H54 (cell line): ENCODE measurements at places on chromosomes 5 and 9.
A peak's percentile ranks its signal among the peaks of the same experiment; 100 is the strongest.

- no peak for DNase-seq
These were observed 198.1 kb downstream of the LURAP1L start for GRCh38 chr9:12972608-12973589.

- DNase-seq: no peak
These were observed 26.8 kb downstream of the GRIA1 start for GRCh38 chr5:153517241-153517611.

DNA sequence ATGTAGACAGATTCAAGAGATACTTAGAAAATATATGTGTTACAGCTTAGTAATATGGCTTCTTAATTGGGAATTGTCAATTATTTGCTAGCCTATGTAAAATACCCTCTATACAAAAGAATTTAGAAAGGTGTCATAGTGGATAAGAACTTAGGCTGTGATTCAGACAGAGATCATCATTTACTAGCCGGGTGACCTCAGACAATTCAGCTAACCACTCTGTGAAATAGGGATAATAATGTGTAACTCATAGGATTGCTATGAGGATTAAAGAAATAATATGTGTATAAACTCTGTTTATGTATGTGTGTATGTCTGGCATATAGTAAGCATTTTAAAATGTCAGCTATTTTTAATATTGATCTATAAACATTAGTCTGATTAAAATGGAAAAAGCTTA lies 5.9 kb upstream of the LARS1 start:
- peak; percentile 67 for DNase-seq

DNA sequence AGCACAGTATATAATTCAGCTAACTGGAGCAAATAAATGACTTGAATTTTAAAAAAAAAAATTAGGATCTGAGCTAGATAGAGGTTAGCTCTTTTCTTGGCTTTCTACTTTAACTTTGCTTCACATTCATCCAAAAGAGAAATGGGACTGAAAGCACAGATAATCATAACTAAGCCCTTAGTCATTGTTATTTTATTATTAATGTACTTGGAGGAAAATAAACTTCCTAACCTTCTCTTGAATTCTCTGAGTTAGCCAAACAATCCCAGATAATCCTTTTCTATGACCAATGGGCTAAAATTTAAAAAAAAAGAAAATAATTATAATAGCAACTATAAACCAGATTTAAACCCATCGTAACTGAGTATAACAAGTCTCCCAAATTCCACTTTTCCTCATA lies 57.6 kb upstream of the RASA1 start:
- DNase-seq: no peak

DNA sequence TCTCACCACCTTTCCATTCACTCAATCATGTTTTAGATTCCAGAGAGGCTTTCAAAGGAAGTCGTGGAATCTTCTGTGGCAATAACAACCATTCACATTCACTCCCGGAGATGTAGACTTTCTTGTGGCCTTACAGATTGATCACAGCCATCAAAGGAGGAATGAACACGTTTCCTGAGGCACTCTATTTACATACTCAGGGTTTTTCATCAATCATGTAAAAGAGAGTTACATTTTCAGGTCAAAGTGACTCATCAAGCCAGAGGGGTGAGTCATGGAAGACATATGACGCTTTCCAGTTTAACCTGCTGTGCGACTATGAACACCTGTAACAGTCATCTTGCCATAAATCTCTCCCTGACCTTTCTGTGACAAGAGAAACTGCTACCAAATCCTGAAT lies 39.3 kb upstream of the RAD23B start:
- peak; percentile 40 for DNase-seq

- no peak for DNase-seq
These were observed 54.0 kb downstream of the ALG2 start for GRCh38 chr9:99167694-99168093.

- no peak for DNase-seq
These were observed 9.5 kb downstream of the PSAT1 start for GRCh38 chr9:78306222-78307076.

DNA sequence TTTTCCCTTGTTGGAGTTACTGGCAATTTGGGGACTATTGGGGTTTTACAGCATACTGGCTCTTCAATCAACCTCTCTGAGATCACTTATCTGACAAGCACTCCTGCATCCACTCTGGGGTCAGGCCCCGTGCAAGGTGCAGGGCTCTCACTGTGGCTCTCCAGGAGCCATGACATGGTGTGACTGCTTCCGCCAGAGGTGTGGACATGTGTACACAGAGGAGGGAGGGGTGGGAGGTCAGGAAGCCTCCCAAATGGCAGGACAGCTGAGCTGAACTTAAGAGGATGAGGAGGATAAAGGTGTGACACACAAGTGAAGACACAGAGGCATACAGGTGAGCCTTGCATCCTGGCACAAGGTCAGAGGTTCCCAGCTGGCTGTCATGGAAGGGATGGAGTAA lies 24.3 kb downstream of the SHB start:
- no peak for DNase-seq

DNA sequence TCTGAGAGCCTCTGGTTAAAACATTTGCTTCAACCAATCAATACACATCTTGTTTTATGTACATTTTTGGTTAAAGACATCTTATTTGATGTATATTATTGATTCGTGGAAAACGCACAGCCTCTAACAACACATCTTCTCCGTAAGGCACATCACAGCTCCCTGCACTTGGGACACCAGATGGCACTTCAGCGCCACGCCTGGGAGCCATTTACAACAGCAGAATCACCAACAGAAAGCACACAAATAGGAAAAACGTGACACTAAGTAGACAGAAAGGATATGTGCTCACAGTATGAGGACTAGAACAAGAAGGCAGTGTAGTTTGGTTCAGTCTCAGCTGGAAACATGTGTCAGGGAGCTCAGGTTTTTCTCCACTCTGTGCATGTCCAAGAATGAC lies 199.7 kb downstream of the ROR2 start:
- no peak for DNase-seq

GRCh38 chr9:93585259-93585658 lies 8.9 kb downstream of the PHF2 start:
- DNase-seq: no peak

- no peak for DNase-seq
These were observed 46.5 kb downstream of the TEX10 start for GRCh38 chr9:100306283-100306682.

DNA sequence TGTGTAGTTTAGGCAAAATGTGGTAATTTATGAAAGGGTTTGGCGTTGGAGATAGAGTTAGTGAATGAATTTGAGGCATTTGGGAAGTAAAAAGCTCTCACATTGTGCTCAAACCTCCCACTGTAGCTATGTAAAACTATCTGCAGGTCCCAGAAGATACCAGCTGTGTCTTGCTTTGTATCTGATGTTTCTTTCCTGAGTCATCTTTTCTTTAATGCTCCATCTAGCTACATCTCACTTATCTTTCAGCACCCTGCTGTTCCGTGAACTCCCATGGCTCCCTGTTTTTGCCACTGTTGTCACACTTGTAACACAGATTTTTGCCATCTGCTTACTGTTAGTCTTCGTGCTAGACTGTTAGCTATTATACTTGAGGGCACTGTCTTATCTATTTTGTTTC lies 253.1 kb downstream of the NPR3 start:
- no peak for DNase-seq

DNA sequence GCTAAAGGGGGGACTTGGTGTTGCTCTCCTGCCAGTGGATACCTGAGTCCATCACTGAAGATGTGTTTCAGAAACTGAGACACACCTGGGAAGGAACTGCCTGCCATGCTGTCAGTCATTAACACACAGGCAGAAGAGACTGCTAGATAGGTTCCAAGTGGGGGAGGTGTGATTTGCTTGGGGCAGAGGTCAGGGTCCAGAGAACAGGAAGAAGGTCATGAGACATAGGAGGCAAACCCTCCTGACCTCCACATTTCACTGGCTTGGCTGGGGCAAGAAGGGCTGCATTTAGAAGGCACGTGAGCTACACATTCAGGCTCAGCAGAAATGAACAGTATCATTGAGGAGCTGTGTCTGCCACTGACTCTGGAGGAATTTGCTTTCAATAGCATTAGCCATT lies 215.8 kb downstream of the HSPA4 start:
- DNase-seq: no peak

DNA sequence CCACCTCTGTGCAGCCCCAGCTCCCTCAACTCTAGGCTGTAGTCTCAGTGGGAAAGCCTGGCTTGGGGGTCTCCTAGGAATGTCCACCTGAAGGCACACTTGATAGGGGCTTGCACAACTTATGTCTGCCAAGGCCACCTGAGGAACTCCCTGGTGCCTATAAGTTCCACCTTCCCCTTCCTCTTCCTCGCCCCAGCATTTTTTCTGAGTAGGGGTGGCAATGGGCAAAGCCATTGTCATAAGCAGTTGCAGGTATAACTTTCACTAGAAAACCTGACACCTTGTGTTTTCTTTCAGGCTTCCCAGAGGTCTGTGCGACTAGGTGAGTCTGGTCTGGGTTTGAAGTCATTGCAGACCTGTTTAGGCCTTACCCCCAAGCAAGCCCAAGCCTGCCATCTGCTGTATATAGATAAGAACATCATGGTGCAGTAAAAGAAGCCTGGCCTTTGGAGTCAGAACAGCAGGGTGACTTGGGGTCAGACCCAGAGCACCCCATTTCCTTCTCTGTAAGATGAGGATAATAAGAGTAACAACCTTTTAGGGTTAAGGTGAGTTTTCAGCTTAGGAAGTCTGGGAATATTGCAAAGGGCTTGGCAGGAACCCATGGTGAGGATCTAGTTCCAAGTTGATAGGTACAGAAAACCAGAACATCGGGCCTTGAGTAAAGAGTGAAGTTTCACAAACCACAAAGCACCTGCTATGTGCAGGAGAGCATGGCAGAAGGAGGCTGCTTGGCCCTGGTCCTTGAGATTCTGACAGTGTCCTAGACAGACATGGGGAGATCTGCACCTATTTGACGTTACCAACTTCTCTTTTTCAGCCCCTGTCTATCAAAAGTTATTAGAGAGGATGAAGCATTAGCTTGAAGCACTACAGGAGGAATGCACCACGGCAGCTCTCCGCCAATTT lies 33.8 kb downstream of the TGFBI start:
- DNase-seq: no peak

DNA sequence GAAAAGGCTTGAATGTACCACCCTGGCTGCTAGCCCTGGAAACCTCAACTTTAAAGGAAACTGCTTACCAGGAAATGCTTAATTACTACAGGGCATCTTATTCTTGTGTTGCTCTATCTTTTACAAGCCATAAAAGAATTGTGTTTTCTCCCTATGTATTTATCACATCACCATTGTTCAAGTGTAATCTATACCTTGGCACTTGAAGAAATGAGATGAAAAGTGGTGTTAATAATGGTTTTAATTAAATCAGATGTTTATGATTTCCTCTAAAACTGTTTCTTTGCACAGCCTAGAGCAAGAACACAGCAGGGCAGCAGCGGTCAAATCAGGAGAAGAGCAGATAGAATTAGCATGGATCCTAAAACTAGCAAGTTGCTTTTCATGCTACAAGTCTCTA lies 131.8 kb upstream of the RGMB start:
- DNase-seq: no peak

DNA sequence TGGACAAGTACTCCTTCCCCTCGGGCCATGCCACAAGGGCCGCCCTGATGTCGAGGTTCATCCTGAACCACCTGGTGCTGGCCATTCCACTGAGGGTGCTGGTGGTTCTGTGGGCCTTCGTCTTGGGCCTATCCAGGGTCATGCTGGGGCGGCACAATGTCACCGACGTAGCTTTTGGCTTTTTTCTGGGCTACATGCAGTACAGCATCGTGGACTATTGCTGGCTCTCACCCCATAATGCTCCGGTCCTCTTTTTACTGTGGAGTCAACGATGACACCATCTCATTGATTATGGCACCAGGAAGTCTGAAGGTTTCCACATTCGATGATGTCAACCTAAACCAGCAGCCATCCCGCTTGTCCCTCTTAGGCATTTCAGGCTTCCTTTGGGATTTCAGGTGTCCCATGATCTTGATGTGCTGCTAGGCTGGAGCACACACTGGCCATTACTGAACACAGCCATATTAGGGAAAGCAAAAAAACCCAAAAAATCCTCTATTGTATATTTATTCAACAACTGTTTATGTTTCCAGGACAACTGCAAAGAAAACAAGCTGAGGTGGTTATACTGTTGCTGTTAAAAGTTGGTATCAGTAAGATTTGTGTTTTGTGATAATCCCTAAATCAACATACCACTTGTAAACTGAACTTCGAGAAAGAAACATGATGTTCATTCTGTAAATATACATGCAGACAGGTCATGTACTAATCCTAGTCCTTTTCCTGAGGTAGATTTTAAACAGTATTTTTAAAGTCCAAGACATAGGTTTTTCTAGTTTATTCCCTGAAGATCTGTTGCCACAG lies 1.1 kb downstream of the PLPP6 start:
- DNase-seq: no peak

DNA sequence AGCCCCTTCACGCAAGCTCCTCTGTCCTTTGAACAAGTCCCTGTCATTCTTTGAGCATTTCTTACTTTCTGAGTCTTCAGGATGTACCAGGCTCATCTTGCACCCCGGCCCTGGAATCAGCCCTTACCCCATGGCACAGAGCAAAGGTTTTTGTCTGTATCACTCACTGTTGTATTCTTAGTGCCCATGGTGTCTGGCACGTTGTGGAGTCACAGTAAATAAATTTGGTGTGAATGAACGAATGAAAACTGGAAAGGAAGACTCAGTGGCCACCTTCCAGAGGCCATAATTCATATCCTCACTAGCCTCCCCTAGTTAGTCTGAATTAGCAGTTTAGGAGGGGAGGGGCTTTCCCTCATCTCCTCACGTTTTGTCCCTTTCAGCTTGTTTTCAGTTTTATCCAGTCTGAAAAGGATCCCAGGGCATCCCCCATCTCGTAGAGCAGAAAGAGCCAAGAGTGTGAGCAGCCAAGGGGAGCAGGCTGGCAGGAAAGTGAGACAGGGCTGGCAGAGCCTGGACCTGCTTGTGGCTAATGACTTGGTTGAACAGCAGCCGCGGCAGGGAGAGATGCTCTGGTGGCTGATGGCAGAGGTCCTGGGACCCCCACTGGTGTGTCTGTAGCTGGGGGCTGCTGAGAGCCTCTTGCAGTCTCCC lies 42.7 kb downstream of the ZNF618 start:
- no peak for DNase-seq

DNA sequence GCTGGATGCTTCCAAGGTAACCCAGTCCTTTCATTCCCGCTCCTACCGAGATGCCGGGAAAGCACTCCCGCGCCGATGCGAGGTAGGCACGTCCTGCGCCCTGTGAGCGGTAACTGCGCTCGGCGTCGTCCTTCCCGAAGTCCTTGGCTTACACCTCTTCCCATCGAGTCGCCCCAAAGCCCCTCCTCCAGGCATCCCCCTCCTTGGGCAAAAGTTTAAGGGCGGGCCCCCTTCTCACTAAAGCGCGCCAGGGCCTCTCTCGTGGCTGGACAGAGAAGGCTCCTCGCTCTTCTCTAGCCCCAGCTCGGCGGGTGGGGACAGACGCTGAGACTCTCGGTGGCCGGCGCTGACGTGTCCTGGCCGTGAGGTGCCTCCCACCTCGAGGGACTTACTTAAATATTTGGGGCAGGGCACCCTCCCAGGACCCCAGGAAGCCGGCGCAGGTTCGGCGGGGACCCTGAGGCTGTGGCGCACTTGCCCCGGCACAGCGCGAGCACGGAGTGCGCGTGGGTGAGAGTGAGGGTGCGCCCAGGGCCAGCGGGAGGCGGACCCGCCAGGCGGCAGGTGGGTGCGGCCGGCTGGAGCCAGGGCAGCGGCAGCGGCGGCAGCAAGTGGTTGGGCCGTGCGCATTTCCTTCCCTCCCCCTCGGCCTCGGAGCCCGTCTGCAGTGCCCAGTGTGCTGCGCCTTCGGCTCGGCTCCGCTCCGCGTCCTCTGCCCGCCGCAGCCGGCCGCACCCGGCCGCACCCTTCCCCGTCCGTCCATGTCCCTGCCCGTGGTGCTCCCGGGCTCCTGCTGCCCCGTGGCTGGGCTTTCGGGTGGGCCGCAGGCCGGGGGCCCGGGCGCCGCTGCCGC lies at the start of gene ENTREP1:
TSS of gene ENTREP1 (plus strand) at position 667 of the 853 bp plus-strand sequence. CDS start at position 762, 95 bp downstream.
- DNase-seq: peak; percentile 95
